ENCODE measurements at places on chromosomes 6 and 20.

GRCh38 chr6:140105857-140106256 lies 731.4 kb upstream of the CITED2 start:
- H3K27me3 ChIP-seq, result no peaks in the 10 kb centered on the region
- H3K27ac ChIP-seq, result peak overlapping the region; percentile 46
- H3K4me1 ChIP-seq, result peaks cover 6% of the 10 kb centered on the region
- H3K4me3 ChIP-seq, result no peak overlapping the region

- no peaks in the 10 kb centered on the region for H3K27me3 ChIP-seq
- H3K36me3 ChIP-seq, result no peaks in the 10 kb centered on the region
- no peak overlapping the region for H3K4me3 ChIP-seq
- no peak for DNase-seq
- H3K4me1 ChIP-seq, result no peaks in the 10 kb centered on the region
- peak overlapping the region; percentile 34 for H3K27ac ChIP-seq
Measured at GRCh38 chr20:50501972-50502745, 8.0 kb upstream of the PTPN1 start.

DNA sequence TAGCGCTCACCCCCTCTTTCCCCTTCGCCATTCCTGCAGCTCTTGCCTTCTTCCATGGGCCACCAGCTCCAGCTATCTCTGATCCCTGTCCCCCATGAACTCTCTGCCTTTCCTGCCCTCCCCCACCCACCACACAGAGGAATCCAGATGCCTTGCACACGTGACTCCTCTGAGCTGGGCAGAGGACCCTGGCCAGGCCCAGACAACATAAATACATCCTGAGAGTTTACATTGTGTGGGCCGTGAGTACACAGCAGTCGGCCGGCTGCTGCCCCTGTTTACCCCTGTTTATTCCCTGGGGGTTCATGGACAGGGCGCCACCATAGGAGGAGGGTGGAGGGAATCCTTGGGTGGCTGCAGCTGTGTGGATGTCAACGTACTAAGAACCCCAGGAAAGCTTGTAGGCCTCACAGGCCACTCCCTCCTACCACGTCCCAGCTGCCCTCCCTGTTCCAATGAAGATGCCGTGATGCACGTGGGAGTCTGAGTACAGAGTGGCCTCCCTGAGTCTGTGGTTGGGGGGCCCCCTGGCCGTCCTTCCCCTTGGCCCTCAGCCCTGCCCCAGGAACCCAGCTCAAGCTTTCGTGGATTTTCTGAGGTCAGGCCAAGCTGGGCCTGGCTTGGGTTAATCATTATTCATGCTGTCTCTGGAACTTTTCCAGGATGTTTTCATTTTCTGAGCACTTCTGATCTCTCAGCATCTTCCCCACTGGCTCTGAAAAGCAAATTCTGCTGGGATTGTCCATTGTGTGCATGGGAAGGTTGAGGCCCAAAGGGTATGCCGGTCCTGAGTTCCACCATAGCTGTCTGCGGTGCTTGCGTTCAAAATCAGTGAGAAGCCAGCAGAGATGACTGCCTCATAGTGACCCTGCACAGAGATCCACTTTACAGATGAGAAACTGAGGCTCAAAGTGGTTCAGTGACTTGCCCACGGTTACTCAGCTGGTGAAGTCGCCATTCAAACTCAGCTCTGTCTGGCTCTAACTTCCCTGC lies 136.3 kb downstream of the MRPL14 start:
- H3K4me1 ChIP-seq, result peaks cover 44% of the 10 kb centered on the region
- DNase-seq, result no peak
- no peaks in the 10 kb centered on the region for H3K27me3 ChIP-seq
- no peaks in the 10 kb centered on the region for H3K36me3 ChIP-seq
- no peak overlapping the region for H3K4me3 ChIP-seq

DNA sequence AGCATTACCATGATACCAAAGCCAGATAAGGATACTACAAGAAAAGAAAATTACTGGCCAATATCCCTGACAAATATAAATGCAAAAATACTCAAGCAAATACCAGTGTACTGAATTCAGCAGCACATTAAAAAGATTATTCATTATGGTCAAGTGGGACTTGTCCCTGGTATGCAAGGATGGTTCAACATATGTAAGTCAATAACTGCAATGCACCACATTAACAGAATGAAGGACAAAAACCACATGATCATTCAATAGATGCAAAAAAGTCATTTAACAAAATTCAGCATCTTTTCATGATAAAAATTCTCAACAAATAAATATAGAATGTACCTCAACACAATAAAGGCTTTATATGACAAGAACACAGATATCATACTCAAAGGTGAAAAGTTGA lies 9.1 kb upstream of the DEFB125 start:
- no peaks in the 10 kb centered on the region for H3K4me1 ChIP-seq
- no peaks in the 10 kb centered on the region for H3K36me3 ChIP-seq
- DNase-seq, result no peak
- no peak overlapping the region for H3K27ac ChIP-seq
- H3K27me3 ChIP-seq, result no peaks in the 10 kb centered on the region

DNA sequence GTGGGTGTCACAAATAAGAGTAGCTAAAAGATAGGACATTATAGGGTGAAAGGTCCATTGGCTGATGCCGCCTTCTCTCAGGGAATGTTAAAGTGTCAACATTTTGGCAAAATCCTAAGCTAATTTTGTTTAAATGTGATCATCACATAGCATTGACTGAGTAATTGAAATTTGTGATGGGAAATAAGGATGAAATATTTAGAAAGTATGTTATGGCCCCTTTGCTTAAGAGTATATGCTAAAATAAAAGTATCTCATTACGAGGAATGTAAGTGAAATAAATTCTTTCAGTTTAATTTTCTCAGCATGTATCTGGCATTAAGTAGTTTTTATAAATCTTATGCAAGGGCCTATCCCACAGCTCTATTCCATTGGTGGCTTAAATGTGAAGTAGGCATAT lies 229.2 kb downstream of the PRL start:
- H3K27ac ChIP-seq, result peak overlapping the region; percentile 8
- no peaks in the 10 kb centered on the region for H3K27me3 ChIP-seq
- H3K4me1 ChIP-seq, result peaks cover 10% of the 10 kb centered on the region
- no peaks in the 10 kb centered on the region for H3K36me3 ChIP-seq
- no peak overlapping the region for H3K4me3 ChIP-seq
